Stimulated activated CD8-positive, alpha-beta memory T cell treated with anti-CD3 and anti-CD28 coated beads, Interleukin-2, amount 100 ng/mL, for 1 hour (primary cell): ENCODE measurements at places on chromosomes 6 and 20.

DNA sequence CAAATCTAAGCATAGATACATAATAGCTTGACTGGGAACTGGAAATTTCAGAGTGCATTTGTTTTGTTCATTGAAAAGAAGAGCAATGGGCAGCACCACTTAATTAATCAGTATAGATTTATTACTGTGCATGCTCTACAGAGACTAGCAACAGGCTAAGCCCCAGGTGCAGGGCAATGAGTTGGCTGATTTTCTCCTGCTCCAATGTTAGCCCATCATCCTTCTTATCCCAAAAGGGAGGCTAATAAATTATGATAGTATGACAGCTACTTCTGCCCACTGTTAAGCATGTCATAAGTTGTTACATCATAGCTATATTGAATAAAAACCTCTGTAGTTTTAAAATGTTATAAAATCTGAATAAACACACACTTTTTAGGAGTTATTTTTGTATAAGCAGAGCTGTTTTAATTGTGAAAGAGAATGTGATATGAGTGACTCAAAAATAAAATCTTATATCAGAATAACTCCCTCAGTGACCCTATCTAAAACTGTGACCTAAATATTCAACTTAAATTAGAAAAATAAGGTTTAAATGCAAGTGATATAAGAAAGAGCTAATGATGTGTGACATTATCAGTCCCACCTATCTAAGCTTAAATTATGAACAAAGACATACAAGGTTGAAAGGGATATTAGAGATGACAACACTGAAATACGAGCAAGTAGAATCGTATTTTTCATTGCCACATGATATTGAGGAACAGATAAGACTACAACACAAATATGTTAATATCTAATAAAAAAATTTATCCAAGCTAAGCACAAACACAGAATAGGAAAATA is 967.3 kb upstream of the ADGRB3 start:
- no peak for DNase-seq

DNA sequence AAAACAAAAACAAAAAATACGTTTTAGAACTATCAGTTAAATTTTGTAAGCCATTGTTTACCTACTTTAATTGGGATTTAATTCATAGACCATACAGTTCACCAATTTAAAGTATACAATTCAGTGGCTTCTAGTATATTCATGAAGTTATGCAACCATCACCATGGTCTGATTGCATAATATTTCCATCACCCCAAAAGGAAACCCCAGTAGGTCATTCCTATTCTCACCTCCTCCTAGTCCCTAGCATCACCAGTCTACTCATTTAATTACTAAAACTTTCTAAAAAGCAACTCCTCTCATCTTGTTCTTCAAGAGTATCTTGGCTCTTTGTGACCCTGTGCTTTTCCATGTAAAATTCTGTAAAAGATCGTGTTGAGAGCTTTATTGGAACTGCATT is 60.2 kb downstream of the ASXL1 start:
- DNase-seq: no peak

DNA sequence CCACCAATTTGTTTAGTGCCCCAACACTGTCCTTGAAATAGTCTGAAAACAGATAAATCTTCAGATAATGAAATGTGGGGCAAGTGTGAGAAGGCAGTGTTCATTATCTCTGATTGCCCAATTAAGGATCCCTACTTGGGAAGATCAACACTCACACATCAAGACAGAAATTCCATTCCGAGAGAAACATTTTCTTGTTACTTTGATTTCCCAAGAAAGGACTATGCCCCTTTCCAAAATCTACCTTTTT is 16.2 kb downstream of the HMGN4 start:
- no peak for DNase-seq

GRCh38 chr20:58976061-58976730 is 4.9 kb upstream of the NELFCD start:
- DNase-seq: no peak

DNA sequence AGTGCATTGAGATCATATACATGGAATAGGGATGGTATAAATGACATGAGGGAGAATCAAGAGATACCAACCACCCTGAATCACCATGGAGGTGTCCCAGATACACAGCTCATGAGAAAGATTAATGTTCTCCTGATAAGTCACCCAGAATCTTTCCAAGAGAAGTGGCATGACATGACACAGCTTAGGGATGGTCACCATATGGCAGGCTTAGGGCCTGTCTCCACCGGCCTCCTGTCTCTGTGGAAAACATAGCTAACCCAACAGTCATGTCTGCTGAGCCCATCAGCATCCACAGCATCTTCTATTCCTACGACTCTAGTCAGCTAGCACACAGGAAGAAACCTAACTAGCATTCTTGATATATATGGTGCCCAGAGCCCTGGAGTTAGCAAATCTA is 133.3 kb downstream of the IPCEF1 start:
- no peak for DNase-seq

DNA sequence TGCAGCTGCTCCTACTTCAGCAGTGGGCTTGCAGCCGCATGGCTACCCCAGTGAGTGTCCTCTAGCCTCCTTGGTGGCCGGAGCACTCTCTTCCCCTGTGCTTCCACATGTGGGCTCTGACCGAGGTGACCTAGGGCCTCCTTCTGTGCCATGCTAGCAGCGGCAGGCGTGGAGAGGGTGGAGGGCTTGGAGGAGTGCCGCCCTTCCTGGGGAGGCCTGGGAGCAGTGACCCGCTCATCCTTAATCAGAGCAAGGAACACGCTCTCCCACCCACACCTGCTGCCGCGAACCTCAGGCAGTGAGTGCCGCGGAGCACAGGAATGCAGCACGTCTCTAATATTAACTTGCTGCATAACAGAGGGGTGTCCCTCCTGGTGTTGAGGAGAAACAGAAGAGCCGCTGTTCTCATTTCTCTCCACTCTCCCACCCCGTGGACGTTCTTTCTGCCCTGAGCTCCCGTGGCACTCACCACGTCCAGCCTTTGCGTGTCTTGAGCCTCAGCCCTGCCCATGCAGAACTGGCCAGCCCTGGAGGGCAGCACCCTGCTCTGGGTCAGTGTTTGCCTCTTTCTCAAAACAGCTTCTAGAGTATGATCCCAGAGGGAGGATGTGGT is 31.9 kb downstream of the DUSP22 start:
- DNase-seq: no peak

DNA sequence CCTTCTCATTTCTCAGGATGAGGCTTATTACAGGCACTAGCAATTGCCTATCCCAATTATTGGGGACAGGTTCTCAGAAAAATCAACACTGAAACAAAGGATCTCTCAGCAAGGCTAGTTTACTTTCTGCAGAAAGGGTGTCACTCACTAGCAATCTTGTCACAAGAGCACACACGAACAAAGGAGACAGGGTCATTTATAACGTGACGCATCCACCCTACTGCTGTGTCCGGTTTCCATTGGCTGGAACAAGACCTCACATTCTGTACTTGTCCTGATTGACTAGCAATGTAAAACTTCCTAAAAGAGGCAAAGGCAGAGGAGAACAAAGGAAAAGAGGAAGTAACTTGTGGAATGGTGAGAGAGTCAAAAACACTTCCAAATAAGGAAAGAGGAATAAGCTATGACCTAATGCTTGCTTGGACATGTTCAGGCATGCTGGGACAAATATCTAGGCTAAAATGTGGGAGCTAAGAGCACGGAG is 160.2 kb upstream of the STXBP5 start:
- no peak for DNase-seq

- DNase-seq: no peak
Observed at GRCh38 chr6:143802833-143803565, 40.1 kb upstream of the LTV1 start.

- DNase-seq: no peak
Observed at GRCh38 chr6:110348961-110349690, 9.0 kb downstream of the METTL24 start.

DNA sequence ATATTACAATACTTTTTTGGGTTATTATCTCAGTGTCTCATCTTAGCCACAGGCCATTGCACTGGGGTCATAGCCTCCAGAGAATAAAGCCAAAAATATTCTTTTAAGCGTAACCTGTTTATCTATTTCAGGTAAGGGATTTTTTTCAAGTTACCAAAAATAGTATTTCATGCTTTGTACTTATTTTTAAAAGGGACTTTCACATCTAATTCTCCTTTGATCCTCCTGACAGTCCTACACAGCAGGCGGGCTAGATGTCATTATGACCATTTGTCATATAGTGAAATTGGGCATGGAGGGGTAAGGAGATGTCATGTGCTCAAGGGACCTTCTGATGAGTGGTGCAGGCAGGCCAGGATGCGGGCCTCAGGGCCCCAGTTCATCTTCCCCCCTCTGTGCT is 68.9 kb downstream of the TBC1D7 start:
- DNase-seq: no peak

DNA sequence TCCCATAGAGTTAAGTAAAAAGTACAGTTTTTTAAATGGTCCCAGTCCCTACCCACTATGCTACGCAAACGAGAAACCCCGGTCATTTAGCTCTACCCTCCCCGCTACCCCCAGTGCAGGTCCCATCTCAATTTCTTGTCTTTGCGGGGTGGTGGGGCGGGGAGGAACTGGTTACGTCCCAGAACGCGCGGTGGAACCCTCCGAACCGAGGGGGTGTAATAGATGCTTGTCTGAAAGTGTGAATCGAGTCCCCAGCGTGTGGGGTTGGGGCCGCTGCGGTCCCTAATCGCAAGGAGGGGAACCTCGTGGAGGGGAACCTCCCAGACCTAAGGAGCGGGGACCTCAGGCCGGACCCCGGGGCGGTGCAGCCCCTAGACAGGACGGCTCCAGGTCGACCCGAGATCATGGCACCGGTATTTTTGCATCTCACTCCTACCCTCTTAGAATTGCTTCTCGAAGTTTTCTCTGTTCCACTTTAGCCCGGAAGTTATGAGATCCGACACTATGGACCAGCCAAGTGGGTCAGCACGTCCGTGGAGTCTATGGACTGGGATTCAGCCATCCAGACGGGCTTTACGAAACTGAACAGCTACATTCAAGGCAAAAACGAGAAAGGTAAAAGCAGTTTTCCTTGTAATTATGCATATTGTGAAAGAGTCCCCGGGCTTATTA is 779 bp downstream of the HEBP2 start:
- no peak for DNase-seq

DNA sequence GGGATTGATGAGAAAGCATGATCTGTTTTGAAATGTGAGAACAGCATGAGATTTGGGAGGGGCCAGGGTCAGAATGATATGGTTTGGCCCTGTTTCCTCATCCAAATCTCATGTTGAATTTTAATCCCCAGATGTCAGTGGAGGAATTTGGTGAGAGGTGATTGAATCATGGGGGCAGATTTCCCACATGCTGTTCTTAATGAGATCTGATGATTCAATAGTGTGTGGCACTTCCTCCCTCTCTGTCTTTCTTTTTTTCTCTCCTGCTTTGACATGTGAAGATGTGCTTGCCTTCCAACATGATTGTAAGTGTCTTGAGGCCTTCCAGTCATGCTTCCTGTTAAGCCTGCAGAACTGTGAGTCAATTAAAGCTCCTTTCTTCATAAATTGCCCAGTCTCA is 1060.3 kb upstream of the CITED2 start:
- DNase-seq: no peak

DNA sequence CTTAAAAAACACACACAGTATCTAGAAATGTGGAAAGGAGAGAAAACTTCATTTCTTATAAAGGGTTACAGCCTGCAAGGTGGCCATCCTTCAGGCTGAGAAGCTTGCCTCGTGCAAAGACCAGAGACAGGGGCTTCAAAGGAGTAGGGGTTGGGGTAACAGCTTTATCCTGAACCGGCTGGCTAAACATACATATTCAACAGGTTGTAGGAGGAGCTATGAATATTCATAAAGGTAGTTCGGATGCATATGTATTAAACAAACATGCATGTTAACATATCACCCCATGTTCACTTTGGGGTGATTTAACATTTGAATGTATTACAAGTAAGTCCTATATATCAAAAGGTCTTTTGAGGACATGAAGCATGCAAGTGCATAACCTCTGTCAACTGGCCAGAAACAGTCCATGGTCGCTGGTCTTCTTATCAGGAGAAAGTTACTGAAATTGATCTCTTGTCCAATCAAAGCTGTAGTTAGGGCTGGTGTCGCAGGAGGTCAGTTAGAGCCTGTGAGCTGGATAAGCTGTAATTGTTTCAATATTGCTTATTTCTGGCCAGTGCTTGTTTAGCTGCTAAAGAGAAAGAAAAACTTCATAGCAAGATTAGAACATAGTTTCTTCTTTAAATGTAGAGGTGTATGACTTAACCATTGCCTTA is 2.3 kb upstream of the STMND1 start:
- no peak for DNase-seq

GRCh38 chr6:71034563-71035345 is 77.9 kb upstream of the B3GAT2 start:
- no peak for DNase-seq

GRCh38 chr6:20877008-20877937 is 343.0 kb downstream of the CDKAL1 start:
- no peak for DNase-seq

- DNase-seq: no peak
Observed at GRCh38 chr6:107496892-107497684, 7.2 kb downstream of the SOBP start.

DNA sequence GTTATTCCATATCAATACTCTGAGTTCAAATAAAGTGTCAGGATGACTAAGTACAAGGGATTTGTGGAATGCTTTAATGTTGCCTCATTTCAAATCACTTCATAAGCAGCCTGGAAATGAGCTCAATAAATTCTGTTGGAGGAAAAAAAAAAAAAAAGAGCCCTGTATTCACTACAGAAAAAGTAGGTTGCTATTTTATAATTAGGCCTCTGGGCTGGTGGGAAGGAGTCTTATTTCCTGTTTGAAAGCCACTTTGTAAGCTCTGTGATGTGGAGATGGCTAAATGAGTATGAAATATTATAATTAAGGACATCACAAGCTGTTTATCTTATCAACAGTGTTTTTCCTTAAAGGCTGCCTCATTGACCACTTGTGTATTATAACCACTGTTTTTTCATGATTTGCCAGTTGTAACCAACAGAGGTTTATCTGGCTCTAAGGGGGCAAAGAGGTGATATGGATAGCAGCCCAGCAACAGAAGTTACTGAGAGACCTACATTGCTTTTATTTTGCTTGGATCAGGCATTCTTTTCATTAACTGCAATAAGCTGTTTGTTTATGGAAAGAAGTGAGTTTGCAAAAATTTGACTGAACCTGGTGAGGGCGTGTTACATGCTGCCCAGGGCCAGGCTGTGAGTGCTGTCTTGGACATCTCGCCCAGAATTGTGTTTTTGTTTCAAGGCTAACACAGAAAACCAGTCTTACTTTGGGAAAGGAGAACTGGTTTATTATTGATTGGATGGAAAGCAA is 563.3 kb upstream of the MAP3K7 start:
- no peak for DNase-seq
